ENCODE measurements at places on chromosomes 3 and 15.
A peak's percentile ranks its signal among the peaks of the same experiment; 100 is the strongest.

- peak; percentile 75 for DNase-seq
Observed at GRCh38 chr3:46737329-46737731, 19.7 kb upstream of the PRSS50 start.

DNA sequence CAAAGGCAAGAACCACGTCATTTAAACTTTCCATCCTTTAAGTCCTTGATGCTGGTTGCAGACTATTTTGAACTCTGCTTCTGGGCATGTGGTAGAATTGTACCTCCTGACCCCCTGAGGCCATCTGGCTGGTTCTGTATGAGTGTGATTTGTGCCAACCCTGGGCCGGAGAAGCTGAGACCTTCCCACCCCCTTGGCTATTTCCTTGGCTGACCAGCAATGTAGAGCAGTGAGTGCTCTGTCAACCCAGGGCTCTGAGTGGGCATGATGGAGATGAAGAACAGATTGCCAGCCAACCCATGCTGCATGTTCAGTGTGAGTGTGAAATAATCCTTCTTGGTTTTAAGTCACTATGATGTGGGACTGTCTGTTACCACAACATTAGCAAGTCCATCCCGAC lies 82.1 kb upstream of the RASGRP1 start:
- no peak for DNase-seq

DNA sequence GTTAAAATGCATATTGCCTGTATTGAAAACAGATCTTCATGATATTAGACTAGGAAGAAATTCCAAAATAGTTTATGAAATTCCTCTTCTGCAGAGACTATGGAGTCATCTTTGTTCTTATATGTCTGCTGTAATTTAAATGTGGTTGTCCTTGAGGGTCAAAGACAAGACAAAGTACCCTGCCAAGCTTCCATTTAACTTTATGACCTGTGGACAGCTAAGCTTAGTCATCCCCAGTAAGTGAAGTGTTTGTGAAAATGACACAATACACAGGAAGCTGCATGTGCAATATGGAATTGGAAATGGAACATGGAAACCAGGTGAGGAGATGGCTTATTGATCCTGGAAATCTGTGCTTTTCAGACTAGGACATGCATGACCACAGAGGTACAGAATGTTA lies 68.5 kb upstream of the GBE1 start:
- no peak for DNase-seq

GRCh38 chr3:113174801-113175485 lies 36.4 kb upstream of the BOC start:
- DNase-seq = no peak

- DNase-seq = no peak
Observed at GRCh38 chr3:130582457-130583153, 65.6 kb downstream of the COL6A6 start.

GRCh38 chr15:101129851-101130380 lies 121.9 kb downstream of the CHSY1 start:
- no peak for DNase-seq

DNA sequence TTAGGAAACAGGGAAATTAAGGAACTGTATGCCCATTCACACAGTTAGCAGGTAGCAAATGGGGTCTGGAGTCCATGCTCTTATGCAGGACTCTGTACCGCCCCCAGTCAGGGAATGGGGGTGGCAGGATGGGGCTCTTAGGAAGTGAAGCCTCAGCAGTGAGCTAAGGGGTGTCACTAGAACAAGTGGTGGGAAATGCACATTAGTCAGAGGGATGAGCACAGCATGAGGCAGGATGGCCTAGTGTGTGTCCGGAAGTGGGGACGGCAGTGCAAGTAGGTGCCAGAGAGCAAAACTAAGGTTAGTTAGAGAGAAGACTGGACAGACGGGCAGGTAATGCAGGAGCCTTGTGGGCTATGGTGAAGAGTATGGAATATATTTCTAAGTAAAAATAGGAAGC lies 60.7 kb downstream of the ST3GAL6 start:
- DNase-seq = no peak

- DNase-seq = no peak
Observed at GRCh38 chr3:50177346-50177745, 14.1 kb upstream of the GNAT1 start.

GRCh38 chr15:34588046-34588674 lies 4.7 kb upstream of the GOLGA8B start:
- DNase-seq = no peak

- peak; percentile 79 for DNase-seq
Observed at GRCh38 chr3:36893137-36893557, 51.7 kb downstream of the TRANK1 start.

DNA sequence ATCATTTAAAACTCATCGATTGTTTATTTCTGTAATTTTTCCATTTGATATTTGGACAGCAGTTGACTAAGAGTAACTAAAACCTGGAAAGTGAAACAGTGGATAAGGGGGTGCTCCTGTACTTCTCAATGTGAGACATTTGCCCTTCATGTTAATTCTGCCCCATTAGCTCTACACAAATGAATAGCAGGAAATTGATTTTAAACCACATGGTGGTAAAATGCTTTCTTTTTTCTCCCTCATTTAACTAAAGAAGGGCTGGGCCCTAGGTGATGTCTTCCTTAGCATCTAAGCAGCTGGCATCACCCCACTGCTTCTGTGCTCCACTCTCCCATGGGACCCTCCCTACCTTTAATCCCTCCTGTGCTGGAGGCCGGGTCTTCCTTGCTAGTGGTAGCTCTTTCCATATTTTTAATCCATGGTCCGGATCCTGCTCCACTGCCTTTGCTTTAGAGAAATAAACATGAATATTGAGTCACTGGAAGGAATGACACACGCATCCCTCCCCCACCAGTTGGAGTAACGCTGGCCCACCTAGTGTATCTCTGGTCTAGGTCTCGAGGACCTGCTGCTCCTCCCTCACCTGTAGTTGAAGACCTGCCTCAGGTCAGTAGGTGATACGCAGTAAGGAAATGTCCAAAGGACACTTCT lies 30.2 kb upstream of the LAMP3 start:
- DNase-seq = peak; percentile 72

DNA sequence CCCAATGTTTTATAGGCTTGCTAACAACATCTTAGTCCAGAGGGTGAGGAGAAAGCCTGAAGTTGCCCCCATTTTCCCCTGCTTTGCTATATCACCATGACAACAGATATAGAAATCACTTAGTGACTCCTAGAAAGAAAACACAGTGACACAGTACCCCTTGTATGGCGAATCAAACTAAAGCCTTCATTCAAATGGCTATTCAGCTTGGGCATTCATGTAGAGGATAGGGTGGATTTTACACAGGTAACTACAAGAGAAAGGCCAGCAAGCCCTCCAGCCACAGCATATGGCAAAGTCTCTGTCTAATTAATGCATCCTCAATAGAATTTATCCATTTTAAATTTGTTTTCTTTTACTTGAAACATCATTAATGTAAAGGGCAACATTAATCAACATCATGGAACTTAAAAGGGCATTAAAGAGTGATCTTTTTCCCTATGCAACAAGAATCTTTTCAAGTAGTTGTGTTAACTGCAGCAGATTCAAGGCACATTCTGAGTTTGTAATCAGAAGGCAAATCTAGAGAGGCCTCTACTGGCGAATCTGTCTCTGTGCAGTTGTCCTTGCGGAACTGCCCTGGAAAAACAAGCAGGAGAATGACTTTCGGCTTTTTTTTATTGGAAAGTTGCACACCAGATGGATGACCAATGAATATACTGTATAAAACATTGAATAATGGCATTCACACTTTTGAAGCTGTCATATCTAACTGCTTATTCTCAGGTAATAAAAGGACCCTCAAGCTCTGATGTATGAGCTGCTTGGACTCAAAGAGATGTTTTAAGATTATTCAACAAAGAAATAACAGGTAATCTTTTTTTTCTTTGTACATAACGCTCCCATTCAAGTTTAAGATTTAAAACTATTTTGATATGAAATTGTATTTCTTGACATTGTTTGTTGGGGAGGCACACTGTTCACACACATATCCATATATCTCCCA lies 621.7 kb upstream of the AGTR1 start:
- DNase-seq = no peak

GRCh38 chr15:88529021-88529630 lies 17.4 kb downstream of the DET1 start:
- DNase-seq = no peak

GRCh38 chr3:190458040-190458439 lies 8.3 kb upstream of the TMEM207 start:
- no peak for DNase-seq

DNA sequence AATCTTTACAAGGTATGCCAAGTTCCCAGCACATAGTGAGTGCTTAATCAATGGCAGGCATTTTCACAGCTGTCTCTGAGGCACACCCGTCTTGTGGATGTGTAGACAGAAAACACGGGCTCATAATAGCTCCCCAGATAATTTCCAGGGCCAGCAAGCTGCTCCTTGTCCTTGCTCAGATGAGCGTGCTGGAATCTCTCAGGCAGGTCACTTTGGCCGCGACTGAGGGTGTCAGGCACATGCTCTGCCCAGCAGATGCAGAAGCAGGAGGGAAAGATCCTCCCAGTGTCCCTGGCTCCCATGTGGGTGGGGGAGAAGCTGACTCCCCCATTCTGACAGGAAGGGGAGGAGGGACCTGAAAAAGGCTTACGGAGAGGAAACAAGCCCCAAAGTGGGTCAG lies 35.6 kb upstream of the SLC6A1 start:
- no peak for DNase-seq

GRCh38 chr15:96411056-96412031 lies 80.8 kb downstream of the NR2F2 start:
- no peak for DNase-seq

- DNase-seq = no peak
Observed at GRCh38 chr3:52310861-52311575, 5.1 kb upstream of the DNAH1 start.

DNA sequence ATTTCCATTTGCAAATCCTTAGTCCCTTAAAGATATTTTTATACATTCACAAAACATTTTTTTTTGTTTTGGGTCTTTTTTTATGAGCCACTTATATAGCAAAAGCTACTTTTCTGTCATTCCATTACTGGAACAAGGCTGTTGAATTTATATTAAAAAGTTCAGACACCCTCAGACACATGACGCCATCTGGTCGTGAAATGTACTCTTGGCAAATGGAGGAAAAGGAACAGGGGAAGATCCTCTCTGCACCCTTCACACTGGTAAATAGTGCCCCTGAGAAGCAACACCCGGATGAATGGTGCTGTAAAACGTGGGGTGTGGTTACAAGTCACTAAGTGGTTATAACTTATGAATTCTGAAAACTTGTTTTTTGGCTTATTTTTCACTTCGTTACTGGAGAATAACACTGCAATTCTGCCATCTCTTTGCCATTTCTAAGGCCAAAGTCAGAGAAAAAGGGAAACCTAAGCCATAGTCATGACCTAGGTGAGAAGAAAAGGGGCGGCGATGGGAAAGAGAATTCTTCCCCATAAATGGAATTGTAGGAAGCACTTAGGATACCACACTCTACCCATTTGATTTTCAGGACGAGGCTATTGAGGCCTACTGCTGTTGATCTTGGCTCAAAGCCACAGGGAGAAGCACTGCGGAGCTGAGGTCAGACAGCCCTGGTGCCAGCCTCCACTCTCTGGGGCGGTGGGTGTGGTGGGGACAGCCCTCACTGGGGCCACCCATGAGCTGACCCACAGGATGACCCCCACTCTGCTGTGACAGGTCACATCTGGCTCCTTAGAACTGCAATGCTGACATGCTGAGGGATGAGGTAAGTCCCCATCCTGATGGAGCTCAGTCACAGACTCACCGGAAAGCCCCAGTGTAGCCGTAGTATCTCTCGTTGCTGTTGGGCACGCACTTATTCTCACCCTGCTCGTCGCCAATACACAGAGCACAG lies 21.9 kb downstream of the LTF start:
- DNase-seq = no peak

- no peak for DNase-seq
Observed at GRCh38 chr15:52350423-52350822, 54.8 kb upstream of the MYO5C start.

- DNase-seq = no peak
Observed at GRCh38 chr3:190591080-190591479, 77.2 kb downstream of the IL1RAP start.

DNA sequence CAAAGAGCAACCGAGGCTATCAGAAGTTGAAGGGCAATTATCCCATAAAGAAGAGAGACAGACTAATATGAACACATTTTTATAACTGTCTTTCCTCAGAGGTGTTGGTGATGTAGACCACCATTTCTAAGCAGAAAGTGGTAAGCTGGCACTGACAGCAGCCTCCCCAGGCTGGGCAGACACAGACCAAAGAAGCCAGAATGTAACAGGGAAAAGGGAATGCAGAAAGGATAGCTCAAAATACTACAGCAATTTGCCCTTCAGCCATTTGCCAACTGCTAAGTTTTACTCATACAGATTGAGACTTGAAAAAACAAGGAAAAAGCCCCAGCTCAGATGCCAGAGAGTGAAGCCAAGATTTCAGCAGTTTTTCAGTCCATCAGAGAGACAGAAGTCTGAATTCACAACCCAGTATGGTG lies 73.5 kb upstream of the ABI3BP start:
- DNase-seq = no peak

DNA sequence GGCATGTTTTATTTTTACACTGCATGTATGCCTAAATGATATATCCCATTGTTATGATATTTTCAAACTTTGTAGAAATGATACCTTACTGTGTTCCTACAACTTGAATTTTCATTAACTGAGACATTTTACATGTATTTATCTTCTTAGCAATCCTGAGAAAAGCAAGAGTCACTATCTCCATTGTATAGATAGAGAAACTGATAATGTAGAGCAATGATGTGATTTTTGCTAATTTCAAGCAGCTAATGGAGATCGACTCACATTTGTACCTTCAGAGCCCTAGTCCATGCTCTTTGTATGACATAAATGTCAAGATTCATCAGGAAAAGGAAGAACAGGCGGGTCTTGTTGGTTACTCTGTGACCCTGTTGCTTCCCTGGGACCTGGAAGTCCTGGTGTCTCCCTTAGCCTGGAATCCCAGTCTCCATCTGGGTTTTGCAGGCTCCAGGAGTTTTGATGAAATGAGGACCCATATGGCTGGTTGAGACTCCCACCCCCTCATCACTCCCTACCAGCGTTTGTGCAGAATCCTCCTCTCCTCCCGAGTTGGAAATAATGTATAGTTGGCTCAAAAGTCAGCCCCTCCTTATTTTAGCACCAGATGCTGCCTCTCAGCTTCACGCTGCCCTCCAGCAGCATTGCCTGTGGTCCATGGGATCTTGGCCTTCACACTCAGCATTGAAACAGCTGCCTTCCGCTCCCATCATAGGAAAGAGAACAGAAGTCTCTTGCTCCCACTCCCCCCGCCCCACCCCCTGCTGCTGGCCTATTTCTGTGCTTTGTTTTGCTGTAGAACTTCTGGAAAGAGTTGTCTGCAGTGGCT lies 67.1 kb downstream of the APBA2 start:
- DNase-seq = no peak

DNA sequence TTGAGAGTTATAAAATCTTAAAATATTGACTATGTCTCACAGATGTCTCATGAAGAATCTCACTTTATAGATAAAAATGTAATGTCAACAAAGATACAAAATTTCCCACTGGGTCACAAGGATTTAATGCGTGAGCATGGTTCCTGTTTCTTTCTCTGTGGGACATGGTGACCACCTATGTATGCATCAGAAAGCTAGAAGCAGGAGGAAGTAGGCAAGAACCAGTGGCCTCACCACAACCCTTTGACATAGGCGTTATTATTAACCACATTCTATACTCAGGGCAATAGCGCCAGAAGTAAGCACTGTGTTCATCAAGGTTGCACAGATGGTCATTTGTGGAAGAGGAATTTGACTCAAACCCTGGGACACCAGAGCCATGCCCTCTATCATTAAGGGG lies 11.7 kb upstream of the ADAMTS17 start:
- no peak for DNase-seq

GRCh38 chr15:50773389-50773788 lies 7.9 kb upstream of the SPPL2A start:
- DNase-seq = no peak
